Stimulated activated CD4-positive, alpha-beta T cell treated with anti-CD3 and anti-CD28 coated beads, Interleukin-1b, Interleukin-23, amount 100 ng/mL, for 24 hours (primary cell): ENCODE measurements at places on chromosomes 3 and 15.

DNA sequence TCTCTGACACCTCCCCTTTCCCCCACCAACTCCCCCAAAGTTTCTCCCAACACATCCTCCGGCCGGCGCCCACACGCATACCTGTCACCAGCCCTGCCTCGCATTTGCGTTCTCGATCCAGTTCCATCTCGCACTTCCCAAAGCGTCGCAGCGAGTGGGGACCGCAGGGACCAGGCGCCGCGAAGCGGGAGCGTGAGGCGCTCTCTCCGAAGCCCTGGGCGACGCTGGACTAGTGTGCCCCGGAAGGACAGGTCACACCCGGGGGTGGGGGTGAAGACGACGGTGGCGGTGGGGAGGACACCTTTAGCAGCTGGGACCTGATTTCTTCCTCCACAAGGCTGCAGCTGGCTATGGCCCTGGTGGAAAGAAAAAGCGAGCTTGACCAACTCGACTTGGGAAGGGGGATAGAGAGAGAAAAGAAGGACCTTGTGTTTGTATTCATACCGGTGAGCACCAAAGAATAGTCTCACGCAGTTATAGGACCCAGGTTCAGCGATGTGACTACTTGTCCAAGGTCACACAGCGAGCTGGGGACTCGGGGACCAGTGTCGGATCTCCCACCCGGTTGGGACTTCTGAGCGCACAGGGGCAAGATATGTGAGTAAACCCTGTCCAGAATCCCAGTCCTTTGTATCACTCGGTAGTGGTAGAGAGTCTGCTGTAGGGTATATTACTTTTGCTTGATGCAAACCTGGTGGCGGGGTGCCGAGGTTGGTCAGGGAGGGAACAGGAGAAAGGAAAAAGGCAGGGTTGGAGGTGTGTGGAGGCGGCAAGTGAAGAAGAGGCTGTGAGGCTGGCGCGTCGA, 607 bp upstream of the GHSR start:
- no peak for DNase-seq

DNA sequence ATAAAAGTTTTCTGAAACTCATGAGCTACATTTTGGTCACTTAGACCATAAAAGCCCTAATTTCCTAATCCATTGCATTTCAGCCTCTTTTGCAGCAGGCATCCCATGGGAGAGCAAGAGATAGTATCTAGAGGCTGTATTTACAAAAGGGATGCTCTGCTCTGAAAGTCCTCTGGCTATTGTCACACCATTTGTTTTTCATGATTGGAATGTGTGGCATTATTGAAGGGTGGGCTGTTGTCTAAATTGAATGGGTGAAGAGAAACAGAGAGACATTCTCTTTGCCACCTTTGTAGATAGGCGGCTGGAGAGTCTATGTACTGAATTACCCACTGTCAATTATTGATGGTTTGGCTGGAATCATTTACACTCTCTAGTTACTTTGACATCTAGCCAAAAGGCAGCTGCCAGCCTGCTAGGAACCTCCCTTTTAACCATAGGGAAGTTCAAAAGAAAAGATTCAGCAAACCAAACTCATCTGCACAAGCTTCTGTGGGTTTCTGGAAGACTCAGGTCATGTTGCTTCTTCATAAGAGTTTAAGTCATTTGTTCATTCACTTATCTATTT, 89.8 kb upstream of the RARB start:
- DNase-seq, result no peak

- no peak for DNase-seq
Observed at GRCh38 chr15:80957556-80957955, 32.1 kb downstream of the MESD start.

GRCh38 chr15:65132878-65133547, 595 bp downstream of the PDCD7 start:
- DNase-seq, result no peak

- no peak for DNase-seq
Observed at GRCh38 chr3:14834807-14835466, 16.2 kb downstream of the FGD5 start.

- DNase-seq, result no peak
Observed at GRCh38 chr3:50264383-50264963, 4.5 kb upstream of the SEMA3B start.

DNA sequence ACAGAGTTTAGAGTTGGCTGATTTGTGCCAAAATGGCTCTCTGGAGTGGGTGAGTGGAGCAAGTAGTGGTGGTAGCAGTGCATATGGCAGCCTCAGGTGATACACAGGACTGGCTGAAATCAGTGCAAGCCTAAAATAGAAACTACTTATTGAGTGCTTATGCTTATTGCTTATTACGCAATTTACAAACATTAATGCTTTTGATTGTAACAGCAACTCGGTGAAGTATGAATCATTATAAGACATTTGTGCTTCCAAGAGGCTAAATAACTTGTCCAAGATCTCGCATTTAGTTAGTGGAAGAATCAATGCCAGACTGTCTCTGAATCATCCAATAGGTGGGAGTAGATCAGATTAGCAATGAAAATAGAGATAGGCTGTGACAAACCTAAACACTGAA, 353.8 kb downstream of the NAALADL2 start:
- no peak for DNase-seq

DNA sequence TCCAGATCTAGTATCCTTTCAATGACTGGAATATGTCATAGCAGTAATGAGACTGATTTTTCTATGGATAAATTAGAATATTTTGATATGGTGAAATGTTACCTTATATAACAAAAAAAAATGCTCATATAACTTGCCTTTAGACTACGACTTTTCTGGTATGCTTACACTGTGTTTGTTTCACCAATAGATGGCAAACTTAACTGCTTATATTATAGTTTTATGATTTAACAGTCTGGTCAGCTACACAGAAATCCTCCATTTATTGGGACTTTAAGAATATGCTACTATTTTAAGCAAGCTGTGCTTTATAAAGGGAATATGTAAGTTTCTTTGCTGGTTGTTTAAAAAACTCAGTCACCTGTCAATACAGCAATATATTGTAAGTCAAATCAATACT, 205.6 kb downstream of the VGLL3 start:
- no peak for DNase-seq

GRCh38 chr3:181704421-181705085, 7.2 kb upstream of the SOX2 start:
- DNase-seq, result no peak

- no peak for DNase-seq
Observed at GRCh38 chr3:48694610-48695392, 9.1 kb upstream of the NCKIPSD start.

GRCh38 chr3:172057059-172057458, 17.7 kb downstream of the FNDC3B start:
- DNase-seq, result no peak

GRCh38 chr3:120682095-120682681, at the start of gene HGD:
TSS of gene HGD (minus strand) at chr3:120682239. CDS start at chr3:120682111, 128 bp downstream.
- no peak for DNase-seq

- no peak for DNase-seq
Observed at GRCh38 chr3:194714564-194714963, 28.9 kb downstream of the FAM43A start.

DNA sequence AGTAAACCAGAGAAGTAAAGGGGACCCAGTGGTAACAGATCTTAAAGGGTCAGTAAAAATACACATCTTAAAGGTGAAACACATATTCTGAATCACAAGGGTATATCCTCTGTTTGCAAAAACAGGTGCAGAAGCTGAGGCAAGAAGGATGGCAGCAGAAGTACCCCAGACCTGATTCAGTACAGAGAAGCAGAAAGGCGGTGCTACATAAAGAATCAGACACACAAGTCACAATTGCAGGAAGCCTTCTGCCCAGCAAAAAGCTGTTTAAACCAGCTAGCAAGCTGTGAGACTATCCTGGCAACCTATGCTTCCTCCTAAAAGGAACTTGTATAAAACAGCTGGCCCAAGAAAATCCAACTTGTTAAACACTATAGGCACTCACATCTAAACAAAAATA, 49.4 kb downstream of the ZNF280D start:
- DNase-seq, result no peak

DNA sequence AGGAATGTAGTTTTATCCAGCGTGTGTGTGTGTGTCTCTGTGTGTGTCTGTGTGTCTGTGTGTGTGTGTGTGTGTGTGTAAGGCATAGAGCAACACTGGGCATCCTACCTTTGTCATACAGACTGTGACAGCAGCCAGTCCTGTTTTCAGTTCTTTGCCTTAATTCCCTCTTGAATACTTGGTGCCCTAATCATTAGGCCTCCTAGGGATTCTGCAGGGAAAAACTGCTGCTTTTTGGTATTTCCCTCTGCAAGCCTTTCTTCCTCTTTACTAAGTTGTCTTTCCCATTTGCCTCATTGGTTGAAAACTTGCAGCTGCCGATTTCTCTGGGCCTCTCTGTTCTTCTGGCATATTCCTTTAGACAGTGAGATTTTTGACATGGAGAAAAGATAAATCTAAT, 9.2 kb downstream of the SLC25A36 start:
- DNase-seq, result no peak

- peak; percentile 20 for DNase-seq
Observed at GRCh38 chr15:29570948-29571791, 251.1 kb downstream of the TJP1 start.

DNA sequence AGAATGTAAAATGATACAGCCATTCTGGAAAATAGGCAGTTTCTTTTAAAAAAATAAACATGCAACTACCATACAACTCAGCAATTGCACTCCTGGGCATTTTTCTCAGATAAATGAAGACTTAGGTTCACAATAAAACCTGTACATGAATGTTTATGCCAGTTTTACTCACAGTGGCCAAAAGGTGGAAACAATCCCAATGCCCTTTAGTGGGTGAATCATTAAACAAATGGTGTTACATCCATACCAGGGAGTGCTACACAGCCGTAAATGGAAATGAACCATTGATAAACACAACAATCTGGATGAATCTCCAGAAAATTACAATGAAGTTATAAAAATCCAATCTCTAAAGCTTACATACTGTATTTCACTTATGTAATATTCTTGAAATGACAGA, 140.3 kb downstream of the ADAMTSL3 start:
- DNase-seq, result no peak

- DNase-seq, result no peak
Observed at GRCh38 chr3:23738944-23739343, 66.8 kb upstream of the UBE2E1 start.

GRCh38 chr3:52494445-52494844, 693 bp upstream of the STAB1 start:
- no peak for DNase-seq

- DNase-seq, result no peak
Observed at GRCh38 chr15:60605879-60606307, 127.0 kb upstream of the ICE2 start.

- DNase-seq, result no peak
Observed at GRCh38 chr3:48042071-48042760, 26.0 kb upstream of the MAP4 start.

- DNase-seq, result no peak
Observed at GRCh38 chr3:153621953-153622352, 459.9 kb downstream of the RAP2B start.

GRCh38 chr3:176055836-176056235, 1141.4 kb downstream of the TBL1XR1 start:
- no peak for DNase-seq

DNA sequence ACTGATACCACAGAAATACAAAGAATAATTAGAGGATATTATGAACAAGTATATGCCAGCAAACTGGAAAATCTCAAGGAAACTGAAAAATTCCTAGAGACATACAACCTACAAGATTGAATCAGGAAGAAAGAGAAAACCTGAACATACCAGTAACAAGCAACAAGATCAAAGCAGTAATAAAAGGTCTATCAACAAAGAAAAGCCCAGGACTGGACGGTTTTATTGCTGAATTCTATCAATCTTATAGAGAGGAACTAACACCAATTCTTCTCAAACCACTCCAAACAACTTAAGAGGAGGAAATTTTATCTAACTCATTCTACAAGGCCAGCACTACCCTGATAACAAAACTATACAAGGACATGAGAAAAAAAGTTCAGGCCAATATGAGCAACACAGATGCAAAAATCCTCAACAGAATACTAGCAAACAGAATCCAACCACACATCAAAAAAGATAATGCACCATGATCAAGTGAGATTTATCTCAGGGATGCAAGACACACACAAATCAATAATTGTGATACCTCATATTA, 71.1 kb upstream of the IMPG2 start:
- no peak for DNase-seq

DNA sequence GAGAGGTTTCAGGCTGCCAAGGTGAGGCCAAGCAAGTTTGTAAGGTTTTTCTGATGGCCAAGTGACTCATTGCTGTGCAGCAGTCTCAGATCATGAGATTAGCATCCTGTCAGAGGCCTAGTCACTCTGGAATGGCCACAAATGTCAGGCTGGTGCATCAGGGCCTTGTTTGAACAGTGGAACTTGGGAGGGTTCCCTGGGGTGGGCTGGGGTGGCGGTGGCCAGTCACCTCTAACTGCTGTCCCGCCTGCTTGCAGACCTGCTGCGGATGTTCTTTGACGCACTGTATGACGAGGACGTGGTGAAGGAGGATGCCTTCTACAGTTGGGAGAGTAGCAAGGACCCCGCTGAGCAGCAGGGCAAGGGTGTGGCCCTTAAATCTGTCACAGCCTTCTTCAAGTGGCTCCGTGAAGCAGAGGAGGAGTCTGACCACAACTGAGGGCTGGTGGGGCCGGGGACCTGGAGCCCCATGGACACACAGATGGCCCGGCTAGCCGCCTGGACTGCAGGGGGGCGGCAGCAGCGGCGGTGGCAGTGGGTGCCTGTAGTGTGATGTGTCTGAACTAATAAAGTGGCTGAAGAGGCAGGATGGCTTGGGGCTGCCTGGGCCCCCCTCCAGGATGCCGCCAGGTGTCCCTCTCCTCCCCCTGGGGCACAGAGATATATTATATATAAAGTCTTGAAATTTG, 2.8 kb upstream of the FAM131A start:
- DNase-seq, result no peak

- no peak for DNase-seq
Observed at GRCh38 chr3:64266065-64266931, 41.0 kb upstream of the PRICKLE2 start.

- no peak for DNase-seq
Observed at GRCh38 chr3:127960421-127960965, 45.5 kb downstream of the KBTBD12 start.

DNA sequence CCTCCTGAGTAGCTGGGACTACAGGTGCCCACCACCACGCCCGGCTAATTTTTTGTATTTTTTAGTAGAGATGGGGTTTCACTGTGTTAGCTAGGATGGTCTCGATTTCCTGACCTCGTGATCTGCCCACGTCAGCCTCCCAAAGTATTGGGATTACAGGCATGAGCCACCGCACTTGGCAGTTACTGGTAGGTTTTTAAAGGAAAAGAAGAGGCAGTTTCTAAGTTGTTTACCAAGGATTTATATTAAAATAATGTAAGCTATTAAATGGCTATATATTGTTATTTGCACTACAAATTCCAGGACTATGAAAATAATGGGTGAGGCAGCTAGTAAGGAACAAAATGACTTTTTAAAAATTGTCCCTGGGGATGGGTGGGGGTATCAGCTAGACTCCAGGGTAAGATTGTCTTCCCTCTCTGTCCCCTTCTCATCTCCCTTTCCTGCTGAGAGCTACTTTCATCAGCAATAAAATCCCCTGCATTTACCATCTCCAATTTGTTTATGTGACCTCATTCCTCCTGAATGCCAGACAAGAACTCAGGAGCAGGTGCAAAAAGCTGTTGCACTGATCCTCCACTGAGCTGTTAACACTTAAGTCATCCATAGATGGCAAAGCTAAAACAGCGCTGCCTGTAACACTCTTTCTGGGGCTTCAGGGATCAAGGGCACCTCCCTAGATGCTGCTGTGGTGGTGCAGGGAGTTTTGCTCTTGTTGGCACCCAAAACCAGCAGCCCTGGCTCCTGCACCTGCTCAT, 165.2 kb downstream of the ZPLD1 start:
- no peak for DNase-seq

- no peak for DNase-seq
Observed at GRCh38 chr3:58899159-58899952, 150.5 kb downstream of the CFAP20DC start.
